Activated T-cell treated with anti-CD3 and anti-CD28 coated beads, Interleukin-2, amount 50 U/mL, for 72 hours (primary cell): ENCODE measurements at places on chromosomes 3 and 15. TPM values are rescaled to one million over a fixed set of nuclear protein-coding genes. Genes with fewer than 3 reads are reported as not detected.
A peak's percentile ranks its signal among the peaks of the same experiment; 100 is the strongest.

Gene USF3
- 16.8 TPM for total RNA-seq

Gene TTC23
- 4.6 TPM for total RNA-seq

Gene STRIT1
- total RNA-seq = not detected

Gene C3orf85
- not detected for total RNA-seq

Gene MESP1
- 2.4 TPM for total RNA-seq

Gene FRMD4B
- total RNA-seq = 40.4 TPM

Gene CFAP91
- 0.41 TPM for total RNA-seq

Gene FETUB
- not detected for total RNA-seq

Gene NPAP1
- not detected for total RNA-seq

Gene KBTBD8
- total RNA-seq = 14.7 TPM

Gene PSTPIP1
- total RNA-seq = 152 TPM

Gene IL12A
- not detected for total RNA-seq

- no peak overlapping the region for H3K27ac ChIP-seq
- no peaks in the 10 kb centered on the region for H3K4me1 ChIP-seq
- H3K4me3 ChIP-seq = no peak overlapping the region
- no peak for DNase-seq
These were observed 101.8 kb upstream of the BCHE start for GRCh38 chr3:165938986-165939540.

DNA sequence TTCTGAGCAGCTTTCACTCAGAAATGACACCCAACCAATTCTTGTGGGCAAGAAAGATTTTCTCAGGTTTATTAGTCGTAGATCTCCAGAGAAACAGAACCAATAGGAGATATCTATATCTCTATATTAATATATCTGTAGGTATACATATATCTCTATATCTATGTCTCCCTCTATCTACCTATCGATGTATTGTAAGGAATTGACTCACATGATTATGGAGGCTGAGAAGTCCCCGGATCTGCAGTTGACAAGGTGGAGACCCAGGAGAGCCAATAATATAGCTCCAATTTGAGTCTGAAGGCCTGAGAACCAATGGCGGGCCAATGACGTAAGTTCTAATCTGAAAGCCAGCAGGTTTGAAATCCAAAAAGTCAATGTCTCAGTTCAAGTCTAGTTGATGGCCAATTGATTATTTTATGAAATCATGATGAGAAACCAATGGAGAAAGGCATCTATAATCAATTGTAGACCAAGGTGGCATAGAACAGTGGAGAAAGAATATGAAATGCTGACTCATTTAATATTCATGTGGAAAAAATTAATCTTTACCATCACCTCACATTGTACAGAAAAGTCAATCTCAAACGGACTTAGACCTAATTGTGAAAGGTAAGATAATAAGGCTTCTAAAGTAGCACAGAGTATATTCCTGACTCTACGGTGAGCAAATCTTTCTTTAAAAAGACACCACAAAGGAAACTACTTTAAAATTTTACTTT lies 65.6 kb upstream of the CHRNA7 start:
- no peak for DNase-seq
- peaks cover 22% of the 10 kb centered on the region for H3K27me3 ChIP-seq
- no peaks in the 10 kb centered on the region for H3K36me3 ChIP-seq
- no peaks in the 10 kb centered on the region for H3K4me1 ChIP-seq
- H3K4me3 ChIP-seq = no peak overlapping the region

DNA sequence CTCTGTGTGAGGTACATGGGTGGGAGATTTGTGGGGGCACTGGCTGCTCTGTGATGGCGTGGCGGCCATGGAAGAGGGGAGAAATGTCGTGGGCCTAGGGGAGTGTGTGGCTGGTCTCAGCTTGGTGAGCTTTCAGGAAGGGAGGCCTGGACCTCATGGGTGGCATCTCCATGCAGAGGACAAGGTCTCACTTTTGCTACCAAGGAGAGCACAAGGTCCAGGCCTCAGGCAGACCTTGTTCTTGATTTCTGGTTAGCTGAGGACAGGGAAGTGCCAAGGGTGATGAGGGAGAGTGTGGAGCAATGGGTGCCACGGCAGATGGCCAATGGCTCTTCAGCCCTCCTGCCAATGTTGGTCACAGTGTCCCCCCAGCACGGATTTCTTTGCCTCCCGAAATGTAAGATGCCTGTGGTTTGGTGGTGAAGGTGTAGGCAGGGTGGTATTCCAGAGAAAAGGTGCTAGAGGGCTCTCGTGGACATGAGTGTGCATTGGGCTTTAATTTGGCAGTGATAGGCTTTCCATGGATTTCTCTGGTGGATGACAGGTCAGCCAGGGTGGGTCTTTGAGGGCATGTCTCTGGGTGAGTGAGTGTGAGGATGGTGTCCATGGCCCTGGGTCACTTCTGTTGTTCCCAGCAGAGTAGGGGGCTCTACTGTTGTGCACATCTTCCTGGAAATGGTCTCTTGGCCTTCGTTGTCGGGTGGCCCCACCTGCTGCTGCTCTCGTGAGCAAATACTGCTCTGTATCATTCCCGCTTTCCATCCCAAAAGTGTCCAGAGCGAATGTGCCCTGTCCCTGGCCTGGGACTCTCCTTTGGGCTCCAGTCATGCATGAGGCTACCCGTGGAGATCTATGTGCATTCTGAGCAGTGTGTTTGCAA lies 108.0 kb downstream of the SNRPN start:
- peaks cover 94% of the 10 kb centered on the region for H3K36me3 ChIP-seq
- no peak for DNase-seq
- H3K4me3 ChIP-seq = no peak overlapping the region
- H3K27ac ChIP-seq = no peak overlapping the region

DNA sequence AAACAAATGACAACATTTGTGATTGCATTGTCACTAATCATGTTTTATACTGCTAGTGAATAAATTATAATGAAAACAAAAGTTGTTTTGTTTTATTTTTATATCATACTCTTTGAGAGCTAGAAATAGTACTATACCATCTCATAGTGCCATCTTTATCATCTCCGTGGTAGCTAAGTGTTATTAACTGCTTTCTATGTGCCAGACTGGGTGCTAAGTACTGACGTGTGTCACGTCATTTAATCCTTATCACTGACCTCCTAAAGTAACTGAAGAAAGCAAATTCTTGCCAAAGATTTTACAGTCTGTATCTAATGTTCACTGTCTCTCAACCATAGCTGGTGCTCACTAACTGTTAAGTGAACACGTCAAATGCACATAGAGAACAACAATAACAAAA lies 99.5 kb upstream of the CNTN3 start:
- H3K36me3 ChIP-seq = peaks cover 2% of the 10 kb centered on the region
- no peaks in the 10 kb centered on the region for H3K27me3 ChIP-seq
- DNase-seq = no peak
- H3K4me3 ChIP-seq = no peak overlapping the region
- H3K4me1 ChIP-seq = no peaks in the 10 kb centered on the region

- no peak for DNase-seq
- no peak overlapping the region for H3K27ac ChIP-seq
- H3K4me3 ChIP-seq = no peak overlapping the region
These were observed 51.6 kb upstream of the GRM7 start for GRCh38 chr3:6809349-6809748.

DNA sequence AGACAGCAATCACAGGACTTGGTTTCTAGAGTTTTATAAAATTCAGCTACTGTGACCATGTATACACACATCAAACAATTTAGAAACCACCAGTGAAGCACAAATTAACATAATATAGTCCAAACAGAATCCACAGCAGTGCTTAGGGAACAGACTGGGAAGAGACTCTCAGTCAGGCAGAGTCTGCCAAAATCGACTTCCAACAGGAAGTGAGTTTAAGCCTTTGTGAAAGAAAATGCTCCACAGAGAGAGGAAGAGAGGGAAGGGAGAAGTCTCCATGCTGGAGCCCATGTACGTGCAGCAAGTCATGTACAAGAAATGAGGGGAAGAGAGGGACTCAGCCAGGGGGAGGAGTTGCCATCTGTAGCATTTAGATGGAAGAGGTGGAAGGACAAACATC lies 172.6 kb downstream of the IL5RA start:
- H3K4me1 ChIP-seq = no peaks in the 10 kb centered on the region
- no peak overlapping the region for H3K27ac ChIP-seq
- H3K4me3 ChIP-seq = no peak overlapping the region
- no peak for DNase-seq

GRCh38 chr3:10753964-10754363 lies 62.1 kb upstream of the SLC6A11 start:
- no peak overlapping the region for H3K27ac ChIP-seq
- no peak overlapping the region for H3K4me3 ChIP-seq
- H3K36me3 ChIP-seq = no peaks in the 10 kb centered on the region
- peaks cover 16% of the 10 kb centered on the region for H3K4me1 ChIP-seq
- peaks cover 38% of the 10 kb centered on the region for H3K27me3 ChIP-seq
- peak; percentile 38 for DNase-seq

- H3K4me1 ChIP-seq = no peaks in the 10 kb centered on the region
- peak; percentile 17 for DNase-seq
- no peak overlapping the region for H3K4me3 ChIP-seq
These were observed 30.6 kb upstream of the SLC6A6 start for GRCh38 chr3:14371573-14372474.

- H3K27ac ChIP-seq = peak overlapping the region; percentile 93
- no peaks in the 10 kb centered on the region for H3K27me3 ChIP-seq
- peaks cover 96% of the 10 kb centered on the region for H3K4me1 ChIP-seq
- H3K36me3 ChIP-seq = peaks cover 63% of the 10 kb centered on the region
- peak overlapping the region; percentile 67 for H3K4me3 ChIP-seq
These were observed 113.9 kb downstream of the OXNAD1 start for GRCh38 chr3:16378920-16379319.

GRCh38 chr3:159897331-159898075 lies 91.1 kb upstream of the IL12A start:
- no peak overlapping the region for H3K27ac ChIP-seq
- no peaks in the 10 kb centered on the region for H3K36me3 ChIP-seq
- H3K4me3 ChIP-seq = no peak overlapping the region
- H3K27me3 ChIP-seq = peaks cover 12% of the 10 kb centered on the region

- peaks cover 46% of the 10 kb centered on the region for H3K36me3 ChIP-seq
These were observed 25.8 kb upstream of the WDR49 start for GRCh38 chr3:167679526-167679925.

- no peaks in the 10 kb centered on the region for H3K27me3 ChIP-seq
- H3K27ac ChIP-seq = no peak overlapping the region
- no peaks in the 10 kb centered on the region for H3K36me3 ChIP-seq
- no peak overlapping the region for H3K4me3 ChIP-seq
- no peak for DNase-seq
These were observed 32.2 kb upstream of the ADCY5 start for GRCh38 chr3:123481071-123481470.

- H3K4me1 ChIP-seq = peaks cover 53% of the 10 kb centered on the region
- H3K4me3 ChIP-seq = peak overlapping the region; percentile 47
- peak; percentile 2 for DNase-seq
- H3K27ac ChIP-seq = peak overlapping the region; percentile 94
These were observed 124.3 kb downstream of the TIGIT start for GRCh38 chr3:114418107-114418506.

DNA sequence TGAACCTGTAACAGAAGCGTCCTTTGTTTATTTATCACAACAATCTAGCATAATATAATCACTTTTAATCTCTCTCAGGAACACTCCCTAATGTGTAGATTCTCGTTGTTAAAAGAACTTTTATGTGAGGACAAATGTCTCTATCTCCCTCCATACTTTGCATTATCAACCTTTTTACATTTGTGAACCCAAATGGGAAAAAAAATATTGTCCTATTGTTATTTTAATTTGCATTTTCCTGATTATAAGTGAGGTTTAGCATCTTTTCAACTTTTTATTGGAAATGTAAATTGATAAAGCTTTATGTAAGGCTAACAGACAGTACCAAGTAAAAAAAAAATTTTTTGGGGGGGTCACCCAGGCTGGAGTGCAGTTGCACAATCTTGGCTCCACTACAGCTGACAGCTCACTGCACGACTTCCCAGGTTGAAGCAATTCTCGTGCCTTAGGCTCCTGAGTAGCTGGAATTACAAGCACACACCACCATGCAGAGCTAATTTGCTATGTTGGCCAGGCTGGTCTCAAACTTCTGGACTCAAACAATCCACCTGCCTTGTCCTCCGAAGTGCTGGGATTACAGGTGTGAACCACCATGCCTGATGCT lies 33.0 kb upstream of the DENND4A start:
- DNase-seq = no peak
- H3K27me3 ChIP-seq = no peaks in the 10 kb centered on the region
- H3K27ac ChIP-seq = no peak overlapping the region
- peaks cover 74% of the 10 kb centered on the region for H3K4me1 ChIP-seq
- no peak overlapping the region for H3K4me3 ChIP-seq

- H3K36me3 ChIP-seq = no peaks in the 10 kb centered on the region
- H3K27ac ChIP-seq = no peak overlapping the region
- no peak overlapping the region for H3K4me3 ChIP-seq
These were observed 716.5 kb upstream of the CFAP20DC start for GRCh38 chr3:59766200-59766872.

- H3K4me3 ChIP-seq = no peak overlapping the region
- H3K36me3 ChIP-seq = no peaks in the 10 kb centered on the region
- H3K27me3 ChIP-seq = no peaks in the 10 kb centered on the region
- H3K4me1 ChIP-seq = no peaks in the 10 kb centered on the region
- DNase-seq = no peak
These were observed 99.6 kb upstream of the SELENOK start for GRCh38 chr3:53991240-53991639.

DNA sequence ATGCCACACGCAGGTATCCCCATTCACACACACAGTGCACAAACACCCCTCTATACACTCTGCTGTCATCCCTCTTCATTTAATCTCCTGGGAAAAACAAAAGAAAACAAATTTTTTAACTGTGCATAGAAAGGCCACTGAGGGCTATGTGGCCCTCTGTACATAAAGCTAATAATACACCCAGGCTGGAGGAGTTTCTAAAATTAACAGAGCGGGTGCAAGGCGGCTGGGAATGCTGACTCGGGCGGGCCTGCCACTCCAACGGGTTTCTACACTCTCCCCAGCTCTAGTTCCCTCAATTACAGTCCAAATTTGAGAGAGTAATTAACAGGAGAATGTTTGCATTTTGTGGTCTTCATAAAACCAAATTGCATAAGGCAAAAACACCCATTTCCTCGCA lies 23.1 kb downstream of the HCN4 start:
- H3K27me3 ChIP-seq = peaks cover 6% of the 10 kb centered on the region
- H3K4me3 ChIP-seq = no peak overlapping the region
- no peaks in the 10 kb centered on the region for H3K4me1 ChIP-seq
- no peaks in the 10 kb centered on the region for H3K36me3 ChIP-seq

DNA sequence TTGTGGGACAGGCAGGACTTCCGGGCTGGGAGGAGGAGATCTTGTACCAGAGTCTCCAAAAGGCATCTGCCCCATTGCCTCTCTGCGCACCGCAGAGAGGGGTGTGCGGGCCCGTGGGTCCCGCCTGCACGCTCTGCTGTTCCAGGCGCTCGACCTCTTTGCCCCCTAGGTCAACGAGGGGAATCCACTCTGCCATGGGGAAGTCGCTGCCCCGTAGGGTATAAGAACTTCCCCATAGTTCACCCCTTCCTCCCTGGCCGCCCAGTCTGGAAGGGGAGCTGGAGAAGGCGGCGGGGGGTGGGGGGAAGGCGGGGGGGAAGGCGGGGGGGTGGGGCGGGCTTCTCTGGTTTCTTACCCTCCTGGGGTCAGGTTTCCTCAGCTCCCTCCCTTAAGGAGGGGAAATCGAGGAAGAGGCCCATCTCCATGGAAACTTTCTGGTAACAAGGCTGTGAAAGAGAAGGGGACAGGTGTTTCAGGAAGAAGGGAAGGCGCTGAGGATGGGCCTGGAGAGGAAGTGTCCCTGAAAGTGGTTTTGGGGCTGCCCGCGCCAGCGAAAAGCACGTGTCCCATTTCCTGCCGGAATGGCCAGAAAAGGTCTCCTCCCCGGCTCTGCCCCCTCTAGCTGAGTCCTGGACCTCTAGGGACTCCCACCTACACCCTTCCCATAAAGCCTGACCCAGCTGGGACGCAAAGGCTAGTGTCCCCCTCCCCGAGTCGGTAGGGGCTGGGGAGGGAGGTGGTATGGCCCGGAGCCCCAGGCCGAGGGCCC lies 27.5 kb downstream of the NR1I2 start:
- no peak overlapping the region for H3K27ac ChIP-seq
- H3K4me1 ChIP-seq = peaks cover 9% of the 10 kb centered on the region
- peak overlapping the region; percentile 75 for H3K4me3 ChIP-seq
- peaks cover 9% of the 10 kb centered on the region for H3K27me3 ChIP-seq
- H3K36me3 ChIP-seq = no peaks in the 10 kb centered on the region
